Small intestine (tissue), 16 donors: ENCODE measurements at places on chromosomes 13 and 19.

GRCh38 chr13:31965361-31966066 is 66.1 kb upstream of the FRY start:
- DNase-seq: peak; percentile 20

GRCh38 chr19:18541992-18542940 is 1.1 kb downstream of the FKBP8 start:
- no peak for DNase-seq

GRCh38 chr13:99663185-99663825 is 162.0 kb downstream of the TM9SF2 start:
- DNase-seq: no peak

DNA sequence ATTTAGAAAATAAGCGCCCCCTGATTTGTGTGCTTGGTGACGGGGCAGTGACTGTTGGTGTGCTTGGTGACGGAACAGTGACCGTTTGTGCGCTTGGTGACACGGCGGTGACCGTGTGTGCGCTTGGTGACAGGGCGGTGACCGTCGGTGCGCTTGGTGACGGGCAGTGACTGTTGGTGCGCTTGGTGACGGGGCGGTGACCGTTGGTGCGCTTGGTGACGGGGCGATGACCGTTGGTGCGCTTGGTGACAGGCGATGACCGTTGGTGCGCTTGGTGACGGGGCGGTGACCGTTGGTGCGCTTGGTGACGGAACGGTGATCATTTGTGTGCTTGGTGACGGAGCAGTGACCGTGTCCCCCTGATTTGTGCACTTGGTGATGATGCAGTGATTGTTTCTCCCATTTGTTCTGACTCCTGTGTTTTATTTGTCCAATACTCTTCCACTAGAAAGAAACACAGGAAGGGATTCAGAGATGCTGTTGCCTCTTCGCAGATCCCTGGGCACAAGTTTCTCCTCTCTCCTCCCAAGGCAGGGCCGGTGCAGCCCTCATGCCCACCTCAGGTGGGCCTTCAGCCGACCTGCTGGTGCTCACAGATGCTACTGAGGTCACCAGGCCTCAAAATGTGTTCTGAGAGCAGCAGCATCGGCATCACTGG is 128.3 kb downstream of the ATP11A start:
- DNase-seq: no peak

GRCh38 chr19:47176627-47177090 is 46.0 kb downstream of the SAE1 start:
- peak; percentile 32 for DNase-seq

DNA sequence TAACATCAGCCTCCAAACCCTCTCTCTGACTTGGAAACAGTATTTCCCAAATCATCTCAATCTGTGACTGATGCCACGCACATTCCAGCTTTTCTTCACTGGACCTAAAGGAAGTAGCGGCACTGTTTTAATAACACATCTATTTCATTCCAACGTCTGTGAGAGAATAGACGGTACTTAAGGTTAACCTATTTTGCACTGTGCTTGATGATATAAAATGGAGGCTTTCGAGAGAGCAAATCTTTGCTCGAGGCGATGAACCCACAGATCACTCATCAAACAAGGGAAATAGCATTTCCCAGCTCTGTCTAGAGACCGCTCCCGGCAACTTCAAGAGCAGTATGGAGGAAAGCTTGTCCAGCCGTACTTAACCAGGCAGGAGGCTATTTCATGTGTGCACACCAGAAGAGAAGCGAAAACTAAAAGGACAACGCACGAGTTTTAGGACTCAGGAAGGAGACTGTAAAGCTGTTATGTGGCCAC is 2.9 kb downstream of the UBL3 start:
- DNase-seq: peak; percentile 51

DNA sequence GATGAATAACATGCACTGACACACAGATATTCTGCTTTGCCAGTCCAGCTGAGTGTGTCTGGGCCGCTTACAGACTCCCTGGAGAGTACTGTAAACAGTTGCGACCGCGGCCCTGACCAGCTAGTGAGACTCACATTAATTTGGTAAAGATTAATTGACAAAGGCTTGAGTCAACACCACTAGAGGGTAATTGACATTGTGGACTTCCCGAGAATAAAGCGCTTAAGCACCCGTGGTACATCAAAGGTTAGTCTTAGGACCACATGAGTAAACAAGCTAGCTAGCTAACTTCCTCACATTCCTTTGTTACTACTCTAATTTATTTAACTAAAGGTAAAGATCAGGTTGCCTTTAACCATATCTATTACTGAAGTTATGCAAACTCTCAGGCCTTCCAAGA is 624.4 kb upstream of the ARGLU1 start:
- no peak for DNase-seq

DNA sequence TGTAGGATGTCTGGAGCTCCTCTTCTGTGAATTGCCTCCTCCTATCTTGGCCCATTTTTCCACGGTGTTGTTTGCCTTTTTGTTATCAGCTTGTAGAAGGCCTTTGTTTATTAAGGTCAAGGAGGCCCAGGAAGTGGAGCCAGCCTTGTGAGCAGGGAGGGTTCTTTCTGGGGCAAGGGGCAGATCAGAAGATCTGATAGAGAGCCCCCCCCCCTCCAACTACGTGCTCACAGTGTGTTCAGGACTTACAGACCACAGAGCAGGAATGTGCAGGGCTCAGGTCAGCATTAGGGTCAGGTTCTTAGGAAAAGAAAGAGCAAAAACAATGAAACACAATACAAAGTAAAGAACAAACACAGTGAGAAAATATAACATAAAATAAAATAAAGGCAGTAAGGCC is 59.4 kb downstream of the CCNE1 start:
- DNase-seq: peak; percentile 33

DNA sequence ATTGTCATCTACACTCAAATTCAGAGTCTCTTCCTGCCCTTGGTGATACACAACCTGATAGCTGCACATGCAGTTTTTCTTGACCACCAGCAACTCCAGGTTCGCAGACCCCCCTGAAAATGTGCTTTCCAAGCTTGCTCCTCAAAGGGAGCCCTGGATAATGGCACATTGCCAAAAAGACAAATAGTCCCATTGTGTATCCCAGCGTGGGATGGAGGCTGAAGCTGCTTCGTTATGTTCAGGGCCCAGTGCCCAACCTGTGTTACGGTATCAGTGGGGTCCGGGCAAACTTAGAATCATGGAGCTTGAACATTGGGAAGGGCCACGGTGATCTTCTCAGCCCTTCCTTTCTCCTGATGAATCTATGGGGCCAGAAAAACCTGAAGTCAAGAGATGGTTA is 173.0 kb downstream of the TEX29 start:
- DNase-seq: no peak

DNA sequence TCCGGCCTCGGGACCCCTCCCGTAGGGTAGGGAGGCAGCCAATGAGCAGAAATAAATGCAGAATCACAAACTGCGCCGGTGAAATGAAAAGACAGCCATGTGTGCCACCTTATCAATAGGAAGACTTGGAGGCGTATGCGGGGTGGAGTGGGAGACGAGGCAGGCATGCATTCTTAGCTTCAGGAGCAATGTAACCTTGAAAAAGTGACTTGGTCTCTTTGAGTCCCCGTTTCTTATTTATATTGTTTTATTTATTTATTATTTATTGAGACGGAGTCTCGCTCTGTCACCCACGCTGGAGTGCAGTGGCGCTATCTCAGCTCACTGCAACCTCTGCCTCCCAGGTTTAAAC is 16.0 kb downstream of the SSC5D start:
- DNase-seq: no peak

GRCh38 chr19:49339301-49340068 is 4.3 kb downstream of the CD37 start:
- DNase-seq: peak; percentile 69
